ENCODE measurements at places on chromosomes 2 and 18.

GRCh38 chr2:51695531-51695930 lies 663.6 kb upstream of the NRXN1 start:
- no peak for DNase-seq

DNA sequence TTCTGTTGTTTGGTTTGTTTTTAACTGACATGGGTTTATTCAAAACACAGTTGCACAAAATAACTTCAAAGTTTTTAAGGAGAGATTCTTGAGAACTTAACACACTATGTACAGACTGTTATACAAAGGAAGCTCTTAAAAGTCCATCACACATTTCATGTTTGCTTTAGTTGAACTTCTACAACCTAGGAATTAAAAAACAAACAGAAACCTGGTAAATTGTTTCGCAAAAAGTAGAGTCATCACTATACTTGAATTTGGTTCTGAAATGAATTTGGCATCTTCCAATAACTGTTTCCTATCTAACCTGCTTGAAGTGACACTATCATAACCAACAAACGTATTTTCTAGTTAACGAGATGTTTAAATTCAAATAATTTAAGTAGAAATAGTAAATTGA lies 21.8 kb downstream of the TRIP12 start:
- no peak for DNase-seq

DNA sequence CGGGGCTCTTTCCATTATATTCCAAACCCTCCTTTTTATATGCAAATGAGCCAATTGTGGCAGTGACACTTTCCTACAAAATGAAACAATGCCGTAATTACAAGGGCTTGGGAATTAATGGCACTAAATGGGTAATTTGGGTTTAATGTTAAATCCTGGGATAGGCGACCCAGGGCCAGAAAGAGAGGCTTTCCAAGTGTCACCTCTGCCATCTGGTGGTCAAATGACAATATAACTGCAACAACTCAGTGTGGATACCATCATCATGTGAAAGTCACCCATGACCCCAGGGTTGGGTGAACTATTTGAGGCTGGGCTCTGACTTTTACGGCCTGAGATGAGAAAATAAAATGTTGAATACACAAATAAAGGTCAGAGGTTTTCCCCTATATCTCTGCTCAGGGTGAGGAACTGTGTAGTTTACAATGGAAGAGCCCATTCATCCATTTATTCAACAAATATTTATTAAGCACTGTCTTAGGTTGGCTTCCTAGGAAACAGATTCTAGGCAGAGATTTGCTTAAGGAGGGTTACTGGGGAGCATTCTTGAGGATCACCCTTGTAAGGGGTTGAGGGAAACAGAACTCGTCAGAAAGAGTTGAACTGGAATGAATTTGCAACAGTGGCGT lies 13.6 kb upstream of the THADA start:
- no peak for DNase-seq

DNA sequence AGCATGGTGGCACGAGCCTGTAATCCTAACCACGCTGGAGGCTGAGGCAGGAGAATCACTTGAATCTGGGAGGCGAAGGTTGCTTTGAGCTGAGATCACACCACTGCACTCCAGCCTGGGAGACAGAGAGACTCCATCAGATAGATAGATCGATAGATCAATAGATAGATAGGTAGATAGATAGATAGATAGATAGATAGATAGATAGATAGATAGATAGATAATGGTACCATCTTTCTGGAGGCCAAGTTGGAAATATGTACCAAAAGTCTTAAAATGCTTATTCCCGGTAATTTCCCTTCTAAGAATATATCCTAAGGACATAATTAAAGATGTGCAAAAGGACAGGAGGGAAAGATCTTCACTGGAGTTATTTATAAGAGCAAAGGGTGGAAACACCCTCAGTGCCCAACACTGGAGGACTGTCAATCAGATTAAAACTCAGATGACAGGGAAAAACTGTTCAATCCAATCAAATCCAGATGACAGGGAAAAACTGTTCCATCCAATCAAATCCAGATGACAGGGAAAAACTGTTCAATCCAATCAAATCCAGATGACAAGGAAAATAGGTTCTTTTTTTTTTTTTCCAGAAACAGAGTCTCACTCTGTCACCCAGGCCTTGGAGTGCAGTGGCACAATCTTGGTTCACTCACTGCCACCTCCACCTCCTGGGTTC lies 49.0 kb upstream of the UBE2F start:
- no peak for DNase-seq

- DNase-seq, result no peak
These were observed 19.0 kb downstream of the MTERF4 start for GRCh38 chr2:241083091-241083415.
